Activated CD8-positive, alpha-beta memory T cell treated with anti-CD3 and anti-CD28 coated beads for 1 hour (primary cell): ENCODE measurements at places on chromosomes 6 and 20.

DNA sequence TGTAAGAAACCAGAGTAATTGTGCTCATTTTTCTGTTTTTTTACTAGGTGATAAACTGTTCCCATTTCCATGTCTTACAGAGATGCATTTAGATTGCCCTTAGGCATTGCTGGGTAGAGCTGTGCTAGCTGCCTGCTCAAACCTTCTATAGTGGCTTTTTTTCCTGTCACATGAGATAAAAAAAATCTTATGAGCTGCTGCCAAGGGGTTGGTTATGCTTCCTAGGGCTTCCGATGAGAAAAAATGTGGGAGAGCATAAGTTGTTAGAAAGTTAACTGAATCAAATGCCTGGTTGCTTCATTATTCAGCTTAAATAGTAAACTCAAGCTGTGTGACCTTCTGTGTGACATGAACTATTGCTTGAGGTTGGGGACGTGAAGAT, 50.0 kb upstream of the NOX3 start:
- DNase-seq: no peak

GRCh38 chr20:62819494-62820174, 2.8 kb downstream of the COL9A3 start:
- no peak for DNase-seq

GRCh38 chr6:10659699-10660348, 34.6 kb downstream of the C6orf52 start:
- DNase-seq: no peak

DNA sequence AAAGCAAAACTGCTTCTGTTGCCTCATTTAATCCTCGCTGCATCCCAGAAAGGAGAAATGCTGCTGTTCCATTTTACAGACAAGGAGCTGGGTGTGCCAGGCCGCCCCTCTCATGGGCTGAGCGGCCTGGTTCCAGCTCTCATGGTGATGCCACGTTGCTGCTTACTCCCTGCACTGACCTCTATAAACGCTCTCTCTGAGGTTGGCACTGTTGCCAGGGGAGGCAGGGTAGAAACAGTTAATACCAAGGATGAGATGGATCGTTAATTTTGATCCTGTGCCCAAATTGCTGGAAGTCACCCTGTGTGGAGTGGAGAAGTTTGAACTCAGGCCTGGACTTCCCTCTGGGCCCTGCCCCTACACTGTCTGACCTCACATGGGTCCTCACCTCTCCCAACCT, 25.6 kb downstream of the SIRPA start:
- DNase-seq: no peak

DNA sequence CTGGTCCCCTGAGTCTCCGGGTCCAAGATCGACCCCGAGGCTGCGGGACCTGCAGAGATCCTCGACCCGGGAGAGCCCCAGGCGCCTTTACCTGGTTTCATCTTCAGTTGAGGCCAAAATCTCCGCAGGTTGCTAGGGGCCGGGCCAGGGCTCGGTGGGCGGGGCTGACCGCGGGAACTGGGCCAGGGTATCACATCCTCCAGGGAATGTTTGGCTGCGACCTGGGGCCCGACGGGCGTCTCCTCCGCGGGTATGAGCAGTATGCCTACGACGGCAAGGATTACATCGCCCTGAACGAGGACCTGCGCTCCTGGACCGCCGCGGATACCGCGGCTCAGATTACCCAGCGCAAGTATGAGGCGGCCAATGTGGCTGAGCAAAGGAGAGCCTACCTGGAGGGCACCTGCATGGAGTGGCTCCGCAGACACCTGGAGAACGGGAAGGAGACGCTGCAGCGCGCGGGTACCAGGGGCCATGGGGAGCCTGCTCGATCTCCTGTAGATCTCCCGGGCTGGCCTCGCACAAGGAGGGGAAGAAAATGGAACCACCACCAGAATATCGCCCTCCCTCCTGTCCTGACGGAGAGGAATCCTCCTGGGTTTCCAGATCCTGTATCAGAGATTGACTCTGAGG, 53.8 kb upstream of the POLR1H start:
- peak; percentile 24 for DNase-seq

- no peak for DNase-seq
These were observed 19.2 kb upstream of the SSR1 start for GRCh38 chr6:7332090-7332745.

DNA sequence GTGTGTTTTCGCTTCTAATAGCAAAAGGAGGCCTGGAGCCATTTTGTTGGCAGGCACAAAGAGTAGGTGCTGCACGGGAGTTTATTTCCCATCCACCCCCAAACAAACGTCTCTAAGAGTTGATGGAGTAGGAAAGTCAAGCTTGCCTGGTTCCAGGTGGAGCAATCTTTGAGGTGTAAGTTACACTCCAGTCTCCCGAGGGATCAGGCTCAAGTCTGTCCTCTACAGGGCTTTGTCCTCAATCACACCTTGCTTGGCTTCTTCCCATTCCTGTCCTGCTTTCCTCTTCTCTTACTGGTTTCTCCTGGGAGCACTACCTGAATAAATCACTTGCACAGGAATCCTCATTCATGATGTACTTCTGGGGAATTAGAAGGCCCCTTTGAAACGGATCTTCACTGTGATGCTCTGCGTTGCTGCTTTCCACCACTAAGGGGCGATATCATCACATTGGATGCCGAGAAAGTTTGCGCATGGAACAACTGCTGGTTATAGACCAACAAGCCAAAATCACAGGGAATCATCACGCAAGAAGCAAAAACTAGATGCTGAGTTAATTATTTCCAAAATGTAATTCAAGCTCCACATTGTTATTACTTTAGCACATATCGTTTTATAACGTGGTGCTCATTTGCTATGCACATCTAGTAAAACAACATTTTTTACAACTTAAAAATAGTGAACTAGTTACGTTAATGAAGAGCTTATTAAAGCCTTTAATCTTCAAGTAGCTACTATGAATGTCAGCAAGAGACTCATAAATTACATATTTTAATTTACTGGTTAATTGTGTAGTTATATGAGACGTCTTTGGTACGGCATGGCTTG, 156.8 kb downstream of the DNAH8 start:
- peak; percentile 29 for DNase-seq

GRCh38 chr20:36384022-36384619, 78.0 kb downstream of the DLGAP4 start:
- DNase-seq: no peak

DNA sequence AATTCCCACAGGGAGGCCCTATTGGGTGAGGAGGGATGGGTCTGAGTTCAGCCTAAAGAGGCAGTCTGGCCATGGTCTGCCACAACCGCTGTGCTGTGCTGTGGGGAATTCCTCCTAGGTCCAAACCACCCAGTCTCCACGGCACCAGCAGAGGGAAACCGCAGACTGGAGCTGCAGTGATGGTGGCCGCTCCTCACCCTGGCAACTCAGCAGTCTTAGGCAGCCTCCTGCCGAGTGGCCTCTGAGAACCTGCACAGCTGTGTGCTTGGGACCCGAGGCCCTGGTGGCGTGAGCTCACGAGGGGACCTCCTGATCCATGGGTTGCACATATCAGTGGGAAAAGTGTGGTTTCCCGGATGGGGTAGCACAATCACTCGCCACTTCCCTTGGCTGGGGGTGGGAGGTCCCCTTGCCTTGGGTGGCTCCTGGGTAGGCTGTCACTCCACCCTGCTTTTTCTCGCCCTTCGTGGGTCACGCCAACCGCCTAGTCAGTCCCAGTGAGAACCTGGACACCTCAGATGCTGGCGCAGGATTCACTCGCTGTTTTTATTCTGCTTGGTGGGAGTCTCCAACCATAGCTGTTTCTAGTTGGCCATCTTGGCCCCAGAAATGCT, 242.2 kb downstream of the CDH26 start:
- DNase-seq: no peak

DNA sequence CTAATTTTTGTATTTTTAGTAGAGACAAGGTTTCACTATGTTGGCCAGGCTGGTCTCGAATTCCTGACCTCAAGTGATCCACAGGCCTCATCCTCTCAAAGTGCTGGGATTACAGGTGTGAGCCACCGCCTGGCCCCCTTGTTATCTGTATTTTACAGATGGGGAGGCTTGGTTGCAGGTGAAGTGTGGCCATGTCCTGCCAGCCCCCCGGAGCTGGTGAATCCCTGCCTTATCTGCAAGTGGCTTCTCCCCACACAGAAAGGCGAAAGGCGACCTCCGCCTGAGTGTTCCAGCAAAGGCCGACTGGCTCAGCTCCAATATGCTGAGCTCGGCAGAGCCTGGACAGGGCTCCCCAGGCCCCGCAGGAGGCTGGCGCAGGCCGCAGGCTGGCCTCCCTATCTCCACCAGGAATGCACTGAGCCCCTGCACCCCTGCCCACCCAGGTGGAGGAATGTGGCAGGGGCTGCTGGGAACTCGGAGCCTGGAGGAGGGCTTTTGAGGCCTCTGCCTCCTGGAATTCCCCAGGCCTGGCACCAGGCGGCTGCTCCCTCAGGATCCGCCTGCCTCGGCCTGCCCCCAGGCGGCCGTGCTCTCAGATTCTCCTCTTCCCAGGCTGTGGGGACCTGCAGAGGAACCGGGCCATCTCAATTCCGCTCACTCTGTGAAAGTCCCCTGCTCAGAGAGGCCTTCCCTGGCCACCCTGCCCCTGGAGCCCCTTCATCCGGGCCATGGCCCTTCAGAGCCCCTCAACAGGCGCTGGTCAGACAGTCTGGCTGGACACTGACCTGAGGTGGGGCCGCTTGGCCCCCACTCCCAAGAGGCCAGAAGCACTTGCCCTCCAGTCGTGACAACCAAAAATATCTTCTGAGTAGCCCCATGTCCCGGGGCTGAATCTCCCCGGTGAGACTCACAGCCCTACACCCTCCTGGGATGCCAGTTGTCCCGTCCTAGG, 9.3 kb upstream of the LAMA5 start:
- no peak for DNase-seq

GRCh38 chr6:107823047-107823557, 1.0 kb downstream of the SCML4 start:
- peak; percentile 47 for DNase-seq

- no peak for DNase-seq
These were observed 231.0 kb upstream of the EYS start for GRCh38 chr6:65938000-65938399.

GRCh38 chr6:128025478-128025877, 124.6 kb upstream of the THEMIS start:
- DNase-seq: no peak

DNA sequence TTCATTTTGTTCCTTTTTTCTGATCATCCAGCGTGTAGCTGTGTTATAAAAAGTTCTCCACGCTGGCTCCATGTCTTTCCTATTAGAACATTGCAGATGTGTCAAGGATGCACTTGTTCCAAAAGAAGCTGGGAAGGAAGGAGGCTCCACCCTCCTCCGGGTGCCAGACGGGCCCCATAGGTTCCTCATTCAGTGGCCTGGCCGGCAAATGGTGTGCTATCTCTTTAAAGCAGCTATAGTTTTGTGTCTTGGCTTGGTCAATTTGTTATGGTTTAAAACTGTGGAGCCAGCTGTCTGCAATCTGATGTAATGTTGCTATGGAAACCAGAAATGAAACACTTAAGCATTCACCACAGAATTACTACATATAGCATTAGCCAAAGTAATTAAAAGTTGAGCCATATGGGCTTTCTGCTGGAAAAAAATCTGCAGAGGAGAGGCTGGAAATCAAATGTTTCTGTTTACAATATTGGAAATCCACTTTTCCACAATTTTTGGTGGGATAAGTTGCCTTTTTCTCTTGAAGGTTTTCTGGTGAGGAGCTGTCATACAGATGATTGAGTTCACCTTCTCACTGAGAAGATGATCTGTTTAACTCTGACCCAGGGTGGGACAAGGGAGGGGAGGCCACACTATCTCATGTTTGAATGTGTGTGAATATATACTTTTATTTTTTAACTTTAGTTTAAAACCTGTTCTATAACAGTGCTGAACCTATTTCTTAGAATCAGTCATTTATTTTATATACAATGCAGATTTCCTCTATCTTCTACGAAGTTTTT, 167.4 kb downstream of the SASH1 start:
- no peak for DNase-seq

- no peak for DNase-seq
These were observed 235.0 kb upstream of the PRDM1 start for GRCh38 chr6:105851113-105851580.

DNA sequence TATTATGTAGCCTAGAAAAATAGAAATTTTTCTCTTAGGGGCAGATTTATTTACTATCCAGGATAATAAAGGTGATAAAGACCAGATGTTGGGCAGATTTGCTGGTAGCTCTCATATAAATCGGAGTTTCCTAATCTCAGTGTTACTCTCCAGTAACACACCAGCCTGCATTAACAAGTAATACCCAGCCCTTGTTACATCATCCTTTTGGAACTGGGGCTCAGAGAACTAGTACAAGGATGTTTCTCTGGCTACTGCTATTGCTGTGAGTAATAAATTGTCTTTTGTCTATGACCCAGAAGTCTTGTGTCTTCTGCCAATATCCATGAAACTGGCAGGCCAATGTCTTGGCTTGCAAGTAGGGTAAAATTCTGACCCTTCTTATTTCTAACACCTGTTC, 16.8 kb downstream of the TPD52L1 start:
- DNase-seq: no peak

GRCh38 chr6:143110572-143110971, 49.9 kb downstream of the AIG1 start:
- no peak for DNase-seq

DNA sequence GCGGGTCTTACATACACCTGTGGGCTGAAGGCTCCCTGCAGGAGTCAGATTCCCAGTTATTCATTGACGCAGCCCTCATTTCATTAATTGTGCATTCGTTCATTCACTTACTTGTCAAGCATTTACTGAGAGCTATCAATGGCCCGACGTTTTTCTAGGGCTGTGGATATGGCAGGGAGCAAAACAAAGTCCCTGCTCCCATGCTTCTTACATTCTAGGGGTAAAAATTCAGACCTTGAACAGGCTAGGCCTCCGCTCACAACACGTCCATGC, 369 bp upstream of the NSFL1C start:
- DNase-seq: no peak

GRCh38 chr6:99416892-99417767, 8.0 kb downstream of the PNISR start:
- DNase-seq: no peak

- DNase-seq: no peak
These were observed 90.0 kb downstream of the RPP40 start for GRCh38 chr6:4913705-4914419.

GRCh38 chr6:47772359-47772758, 9.5 kb upstream of the OPN5 start:
- no peak for DNase-seq

- no peak for DNase-seq
These were observed 99.3 kb downstream of the UTRN start for GRCh38 chr6:144384427-144384826.

DNA sequence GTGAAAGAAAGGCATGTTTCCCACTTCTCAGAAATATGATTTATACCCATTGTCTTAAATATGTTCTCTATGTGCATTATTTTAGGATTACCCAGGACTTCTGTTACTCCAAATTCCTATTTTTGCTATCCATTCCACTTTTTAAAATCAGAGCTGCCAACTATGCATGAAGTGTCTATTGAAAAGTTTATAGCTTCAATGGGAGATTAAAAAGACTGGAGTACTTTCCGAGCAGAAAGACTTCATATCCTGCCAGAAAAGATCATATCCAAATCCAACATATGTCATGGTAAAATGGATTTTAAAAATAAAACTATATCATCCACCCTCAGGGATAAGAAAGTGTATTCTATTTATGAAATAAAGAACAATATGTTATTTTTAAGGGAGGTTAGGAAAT, 212.7 kb downstream of the COL12A1 start:
- DNase-seq: no peak
